GF-D8 (cell line): ENCODE measurements at places on chromosomes 3 and 15.

DNA sequence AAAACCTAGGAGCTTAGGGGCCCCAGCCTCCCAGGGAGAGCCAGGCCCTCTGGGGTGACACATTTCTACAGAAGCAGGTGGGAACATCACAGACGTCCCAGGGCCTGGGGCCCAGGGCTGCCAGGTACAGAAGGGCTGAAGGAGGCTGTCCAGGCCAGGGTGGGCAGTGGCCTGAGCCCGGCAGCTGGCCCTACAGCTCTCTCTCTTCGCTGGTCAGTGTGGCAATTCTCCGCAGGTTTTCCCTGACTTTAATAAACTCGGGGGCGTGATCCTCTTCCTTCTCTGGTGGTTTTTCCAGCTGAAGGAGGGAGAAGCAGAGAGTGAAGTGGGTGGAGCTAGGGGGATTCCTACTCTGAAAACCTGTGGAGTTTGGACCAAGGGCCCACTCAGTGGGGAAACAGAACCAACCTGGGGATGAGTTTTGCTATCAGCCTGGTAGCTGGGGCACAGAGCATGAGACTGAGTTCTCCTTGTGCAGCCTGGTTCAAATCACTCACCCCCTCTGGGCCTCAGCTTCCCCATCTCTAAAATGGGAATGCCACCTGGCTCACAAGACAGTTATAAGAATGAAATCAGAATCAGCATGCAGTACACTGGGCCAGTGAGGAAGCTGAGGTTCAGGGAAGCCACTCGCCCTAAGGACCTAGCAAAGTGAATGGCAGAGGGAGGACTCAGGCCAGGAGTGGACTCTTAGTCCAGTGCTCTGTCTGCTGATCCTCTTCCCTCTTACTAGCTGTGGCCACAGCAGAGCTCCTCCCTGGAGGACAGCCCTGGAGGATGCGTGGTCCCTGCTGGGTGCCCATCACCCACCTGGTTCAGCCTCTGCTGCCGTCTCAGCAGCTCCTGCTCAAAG lies 10.6 kb downstream of the FAM107A start:
- no peak for DNase-seq

GRCh38 chr3:42129014-42129953 lies 38.1 kb downstream of the TRAK1 start:
- no peak for DNase-seq

DNA sequence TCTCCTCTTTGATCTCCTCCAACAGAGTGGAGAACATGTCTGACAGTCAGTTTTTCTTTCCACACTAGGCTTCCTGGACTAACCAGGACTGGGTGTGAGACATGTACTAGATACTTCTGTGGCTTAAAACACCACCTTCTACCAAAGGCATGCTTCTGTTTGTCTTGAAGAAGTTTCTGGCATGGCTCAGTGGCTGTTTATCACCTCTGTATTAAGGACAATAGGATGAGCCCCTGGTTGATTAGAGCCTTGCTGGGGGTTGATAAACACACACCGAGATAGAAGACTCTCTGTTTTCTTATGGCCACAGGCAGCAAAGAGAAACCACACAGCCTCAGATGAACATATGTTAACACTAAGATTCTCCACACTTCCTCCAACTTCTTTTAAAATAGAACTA lies 40.5 kb downstream of the SV2B start:
- no peak for DNase-seq

- peak; percentile 20 for DNase-seq
These were observed 32.7 kb downstream of the SMAD3 start for GRCh38 chr15:67097930-67098740.

GRCh38 chr3:67976663-67977062 lies 322.3 kb upstream of the SUCLG2 start:
- no peak for DNase-seq

- no peak for DNase-seq
These were observed 14.8 kb upstream of the ZNF639 start for GRCh38 chr3:179308001-179308400.

- DNase-seq, result no peak
These were observed 1.4 kb downstream of the CHL1 start for GRCh38 chr3:197828-198491.

DNA sequence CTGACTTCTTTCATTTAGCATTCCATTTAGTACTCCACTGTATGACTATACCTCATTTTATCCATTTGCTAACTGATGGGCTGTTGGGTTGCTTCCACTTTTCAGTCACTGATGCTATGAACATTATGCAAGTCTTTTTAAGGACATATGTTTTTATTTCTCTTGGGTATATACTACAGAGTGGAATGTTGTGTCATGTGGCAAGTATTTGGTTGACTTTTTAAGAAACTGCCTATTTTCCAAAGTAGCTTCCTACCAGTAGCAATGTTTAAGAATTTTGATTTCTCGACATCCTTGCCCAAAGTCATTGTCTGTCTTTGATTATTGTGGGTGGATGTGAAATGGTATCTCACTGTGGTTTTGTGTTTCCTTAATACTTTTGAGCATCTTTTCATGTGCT lies 110.1 kb upstream of the TPM1 start:
- no peak for DNase-seq

DNA sequence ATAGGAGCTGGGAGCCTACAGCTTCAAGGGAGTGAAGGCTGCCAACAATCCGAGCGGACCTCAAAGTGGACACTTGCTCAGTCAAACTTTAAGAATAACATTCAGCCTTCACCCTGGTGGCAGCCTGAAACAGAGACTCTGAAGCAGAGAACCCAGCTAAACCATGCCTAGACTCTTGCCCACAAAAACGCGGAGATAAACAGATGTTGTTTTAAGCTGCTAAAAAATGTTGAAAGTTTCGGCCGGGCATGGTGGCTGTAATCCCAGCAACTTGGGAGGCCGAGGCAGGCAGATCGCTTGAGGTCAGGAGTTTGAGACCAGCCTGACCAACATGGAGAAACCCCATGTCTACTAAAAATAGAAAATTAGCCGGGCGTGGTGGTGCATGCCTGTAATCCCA lies 29.8 kb upstream of the TRIM59 start:
- no peak for DNase-seq

DNA sequence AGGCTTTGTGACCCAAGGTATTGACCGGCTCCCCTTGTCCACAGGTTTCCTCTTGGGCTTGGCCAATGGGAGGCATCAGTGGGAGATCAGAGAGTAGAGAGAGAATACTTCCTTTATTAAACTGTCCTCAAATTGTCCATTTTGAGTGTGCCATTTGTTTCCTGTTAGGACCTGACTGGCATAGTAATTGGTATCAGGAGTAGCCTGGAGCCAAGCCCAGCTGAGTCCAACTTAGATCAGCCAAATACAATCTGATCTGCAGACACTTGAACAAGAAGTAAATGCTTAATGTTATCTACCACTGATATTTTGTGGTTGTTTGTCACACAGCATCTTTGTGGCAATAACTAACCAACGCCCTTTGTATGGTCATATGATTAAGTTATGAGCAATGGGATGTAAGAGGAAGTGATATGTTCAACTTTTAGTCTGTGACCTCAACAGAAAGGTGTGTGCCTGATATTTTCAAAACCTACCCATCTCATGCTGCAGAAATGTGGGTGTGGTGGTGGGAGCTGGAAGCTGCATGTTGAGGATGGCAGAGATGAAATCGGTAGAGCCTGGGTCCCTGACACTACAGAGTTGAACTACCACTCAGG lies 13.3 kb downstream of the MYD88 start:
- DNase-seq, result no peak

- no peak for DNase-seq
These were observed 303.9 kb upstream of the RASGRP1 start for GRCh38 chr15:38868326-38869114.

- no peak for DNase-seq
These were observed 19.5 kb downstream of the RAF1 start for GRCh38 chr3:12644331-12644937.

DNA sequence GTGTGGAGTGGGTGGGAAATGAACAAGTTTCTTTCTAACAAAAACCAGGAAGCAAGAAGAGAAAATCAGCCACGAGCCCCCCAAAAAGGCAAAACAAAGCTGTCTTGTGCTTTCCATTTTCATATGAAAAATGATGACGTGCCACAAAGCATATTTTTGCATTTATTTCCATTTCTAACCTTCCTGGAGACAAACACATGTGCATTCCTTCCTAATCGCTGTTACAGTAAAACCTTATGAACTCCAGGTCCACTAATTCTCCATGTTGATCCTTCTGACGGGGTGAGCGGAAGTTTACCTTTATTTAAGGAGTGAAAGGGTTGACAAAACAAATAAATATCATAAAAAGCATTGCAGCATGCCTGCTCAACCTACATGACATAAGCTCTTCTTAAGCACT lies 211.5 kb downstream of the RORA start:
- no peak for DNase-seq

DNA sequence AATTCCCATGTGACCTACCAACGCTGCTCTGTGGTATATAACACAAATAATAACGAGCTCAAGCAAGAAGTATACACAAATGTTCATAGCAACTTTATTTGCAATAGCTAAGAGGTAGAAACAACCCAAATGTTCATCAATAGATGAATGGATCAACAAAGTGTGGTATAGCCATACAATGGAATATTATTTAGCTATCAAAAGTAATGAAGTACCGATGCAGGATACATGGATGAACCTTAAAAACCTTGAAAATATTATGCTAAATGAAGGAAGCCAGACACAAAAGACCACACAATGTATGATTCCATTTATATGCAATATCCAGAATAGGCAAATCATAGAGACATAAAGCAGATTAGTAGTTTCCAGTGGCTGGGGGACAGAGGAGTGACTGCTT lies 15.6 kb upstream of the FEM1B start:
- DNase-seq, result no peak

DNA sequence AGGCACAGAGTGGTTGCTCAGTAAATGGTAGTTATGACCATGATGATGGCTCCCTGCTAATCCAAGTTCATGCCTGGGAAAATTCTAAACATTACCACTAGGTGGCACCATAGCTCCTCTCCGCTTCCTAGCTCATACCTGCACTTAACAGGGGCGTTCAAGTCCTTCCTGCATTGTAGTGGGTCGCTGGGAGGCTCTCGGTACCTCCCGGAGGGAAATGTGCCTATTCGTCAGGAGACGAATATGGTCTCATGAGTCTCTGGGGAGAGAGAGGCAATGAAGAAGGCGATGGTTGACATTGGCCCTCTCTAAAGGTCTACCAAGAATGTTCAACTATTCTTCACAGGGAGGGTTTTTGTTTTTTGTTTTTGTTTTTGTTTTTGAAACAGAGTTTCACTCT lies 10.9 kb downstream of the MESP1 start:
- DNase-seq, result peak; percentile 23

GRCh38 chr15:43702701-43703424 lies 9.2 kb downstream of the CKMT1A start:
- DNase-seq, result no peak

DNA sequence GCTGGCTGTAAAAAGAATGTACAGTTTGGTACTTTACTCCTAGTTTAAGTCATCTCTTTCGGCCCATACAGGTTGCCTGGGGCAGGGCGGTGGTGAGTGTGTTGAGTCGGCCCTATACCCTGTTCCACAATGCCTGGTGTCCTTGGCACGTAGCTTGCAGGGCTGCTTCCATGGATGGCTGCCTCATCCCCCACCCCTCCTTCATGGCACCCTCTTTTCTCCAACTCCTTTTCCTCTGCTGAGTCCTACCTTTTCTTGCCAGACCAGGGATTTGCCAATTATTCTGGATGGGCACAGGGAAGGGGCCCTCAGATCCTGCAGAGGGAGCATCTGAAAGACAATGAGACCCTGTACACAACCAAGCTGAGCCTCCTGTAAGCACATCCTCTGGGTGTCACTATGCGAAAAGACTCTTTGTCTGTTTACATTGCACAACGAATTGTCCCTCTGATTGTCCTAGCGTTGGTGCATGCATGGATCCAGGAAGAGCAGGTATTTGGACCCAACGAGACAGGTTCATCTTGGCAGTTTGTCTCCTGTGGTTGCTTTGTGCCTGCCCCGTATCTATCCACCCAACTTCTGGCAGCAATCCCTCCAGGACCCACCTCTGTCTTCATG lies 73.6 kb upstream of the CGNL1 start:
- DNase-seq, result no peak

DNA sequence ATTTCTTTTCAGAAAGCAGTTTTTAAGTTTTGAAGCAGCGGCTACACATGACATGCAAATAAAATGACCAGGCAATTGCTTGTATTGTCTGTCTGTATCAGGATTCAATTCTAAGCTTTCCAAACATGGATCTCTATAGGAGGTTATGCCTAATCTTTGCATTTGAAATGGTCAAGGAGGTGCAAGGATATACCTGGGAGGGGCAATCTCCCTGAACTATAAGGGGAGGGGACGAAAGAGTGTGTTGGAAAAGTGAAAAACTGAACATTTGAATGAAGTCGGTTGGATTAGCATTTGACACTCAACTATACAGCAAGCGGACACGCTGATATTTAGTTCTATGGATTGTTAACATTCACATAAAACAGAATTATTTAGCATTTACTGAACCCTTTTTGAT lies 11.7 kb downstream of the ROBO2 start:
- no peak for DNase-seq

DNA sequence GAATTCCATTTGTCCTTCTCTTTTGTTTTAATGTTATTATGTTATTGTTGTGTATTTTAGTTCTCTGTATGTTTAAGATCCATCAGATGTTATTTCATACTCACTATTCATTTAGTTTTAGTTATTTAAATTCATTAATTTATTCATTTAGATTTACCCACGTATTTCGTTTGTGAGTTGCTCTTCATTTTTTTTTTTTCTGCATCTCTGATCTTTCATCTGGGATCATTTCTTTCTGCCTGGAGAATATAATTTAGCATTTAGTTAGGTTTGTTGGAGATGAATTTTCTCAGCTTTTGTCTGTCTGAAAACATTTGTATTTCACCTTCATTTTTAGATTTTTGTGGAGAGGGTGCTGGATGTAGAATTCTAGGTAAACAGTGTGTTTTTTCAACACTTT lies 12.9 kb downstream of the NEO1 start:
- DNase-seq, result no peak

DNA sequence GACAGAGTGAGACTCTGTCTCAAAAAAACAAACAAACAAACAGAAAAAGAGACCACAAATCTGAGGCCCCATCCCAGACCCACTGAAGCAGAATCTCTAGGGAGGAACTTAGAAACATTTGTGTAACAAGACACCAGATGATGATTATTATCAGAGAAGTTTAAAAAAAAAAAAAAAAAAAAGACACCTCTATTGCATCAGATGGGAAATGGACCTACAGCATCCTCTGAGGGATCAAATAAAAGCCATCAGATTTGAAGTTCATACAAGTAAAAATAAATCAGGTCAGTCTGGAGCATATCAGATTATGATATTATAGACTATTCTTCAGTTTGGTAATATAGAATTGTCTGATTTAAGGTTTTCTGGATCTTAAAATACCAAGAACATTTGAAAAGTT lies 21.9 kb upstream of the LIPC start:
- DNase-seq, result no peak

GRCh38 chr15:75776065-75776423 lies 63.4 kb upstream of the CSPG4 start:
- no peak for DNase-seq

GRCh38 chr3:144263706-144264105 lies 292.1 kb downstream of the DIPK2A start:
- DNase-seq, result no peak
